ENCODE measurements at places on chromosomes 5 and 9.

DNA sequence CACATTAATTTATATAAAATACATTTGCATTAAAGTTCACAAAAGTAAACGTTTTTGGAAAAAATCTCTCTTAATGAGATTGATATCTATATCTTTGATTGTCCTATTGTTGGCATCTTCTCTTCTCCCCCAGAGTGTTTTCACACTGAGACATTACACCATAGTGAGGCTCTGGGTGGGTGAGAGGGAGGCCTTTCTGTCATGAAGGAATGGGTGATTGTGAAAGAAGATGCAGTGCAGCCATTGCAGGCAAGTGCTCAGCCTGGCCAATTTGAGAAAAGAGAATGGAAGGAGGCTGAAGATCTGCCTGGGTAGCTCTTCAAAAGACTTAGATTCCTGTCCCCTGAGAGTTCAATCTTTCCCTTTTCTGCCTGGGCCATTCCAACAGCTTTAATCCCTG lies 140.8 kb downstream of the SLC12A2 start:
- no peak for DNase-seq

- no peak for DNase-seq
Observed at GRCh38 chr5:42656651-42657015, 100.0 kb upstream of the CCDC152 start.

- no peak for DNase-seq
Observed at GRCh38 chr9:21521448-21521847, 39.3 kb upstream of the IFNE start.

DNA sequence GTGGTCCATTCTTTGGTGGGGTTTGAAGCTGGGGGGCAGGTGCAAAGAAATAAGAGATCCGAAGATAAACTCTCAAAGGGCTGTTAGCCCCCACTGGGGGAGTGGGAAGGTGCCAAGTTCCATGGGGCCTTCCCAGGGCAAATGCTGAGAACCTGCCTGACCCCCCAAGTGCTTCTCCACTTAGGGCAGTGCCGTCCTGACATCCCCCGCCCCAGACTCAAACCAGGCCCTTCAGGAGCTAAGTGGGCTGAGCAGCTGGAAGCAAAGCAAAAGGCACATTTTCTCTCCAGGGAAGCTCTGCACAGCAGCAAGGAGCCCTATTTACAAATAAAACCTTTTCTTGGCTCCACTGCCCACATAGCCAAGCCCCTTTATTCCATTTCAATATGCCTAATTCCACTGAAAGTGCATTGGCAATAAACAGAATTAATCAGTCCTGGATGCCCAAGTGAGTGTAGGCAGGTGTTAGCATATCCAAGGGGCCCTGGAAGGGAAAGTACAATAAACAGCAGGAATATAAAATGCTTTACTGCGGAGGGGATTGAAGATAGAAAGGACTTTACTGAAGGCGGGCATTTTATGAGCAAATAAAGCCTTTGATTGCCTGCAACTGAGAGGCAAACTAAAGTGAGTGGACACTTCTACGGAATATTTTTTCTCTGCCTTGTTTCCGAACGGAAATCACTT lies 44.6 kb downstream of the WHRN start:
- DNase-seq: peak; percentile 93

DNA sequence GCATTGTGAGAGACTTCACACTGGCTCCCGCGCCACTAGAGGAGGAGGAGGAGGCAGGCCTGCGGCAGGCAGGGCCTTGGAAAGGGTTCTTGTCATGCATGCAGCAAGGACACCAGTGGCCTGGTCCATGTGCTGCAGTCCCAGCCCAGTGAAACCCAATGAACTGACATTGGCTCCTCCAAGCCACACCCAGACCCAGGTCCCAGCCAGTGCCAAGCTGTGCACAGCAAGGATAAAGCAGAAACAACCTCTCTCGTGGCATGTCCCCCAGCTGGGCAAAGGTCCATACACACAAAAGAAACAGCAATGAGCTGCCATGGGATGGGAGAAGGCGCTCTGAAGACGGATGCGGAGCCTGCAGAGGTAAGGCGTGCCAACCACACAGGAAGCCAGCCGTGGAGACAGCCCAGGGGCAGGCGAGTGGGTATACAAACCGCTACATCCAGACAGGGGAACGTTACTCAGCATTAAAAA lies 89.2 kb downstream of the SEMA4D start:
- no peak for DNase-seq

- no peak for DNase-seq
Observed at GRCh38 chr5:170442391-170442790, 53.2 kb upstream of the KCNMB1 start.

GRCh38 chr9:90853945-90854344 lies 52.3 kb downstream of the SYK start:
- no peak for DNase-seq

GRCh38 chr5:38286002-38286401 lies 27.6 kb downstream of the EGFLAM start:
- no peak for DNase-seq

- DNase-seq: no peak
Observed at GRCh38 chr5:1093361-1093760, 18.5 kb downstream of the SLC12A7 start.

GRCh38 chr9:136262671-136263178 lies 17.1 kb upstream of the QSOX2 start:
- DNase-seq: no peak

Measured in NCI-H2081 (cell line).